CD14-positive monocyte (primary cell): ENCODE measurements at places on chromosomes 2 and 18.

DNA sequence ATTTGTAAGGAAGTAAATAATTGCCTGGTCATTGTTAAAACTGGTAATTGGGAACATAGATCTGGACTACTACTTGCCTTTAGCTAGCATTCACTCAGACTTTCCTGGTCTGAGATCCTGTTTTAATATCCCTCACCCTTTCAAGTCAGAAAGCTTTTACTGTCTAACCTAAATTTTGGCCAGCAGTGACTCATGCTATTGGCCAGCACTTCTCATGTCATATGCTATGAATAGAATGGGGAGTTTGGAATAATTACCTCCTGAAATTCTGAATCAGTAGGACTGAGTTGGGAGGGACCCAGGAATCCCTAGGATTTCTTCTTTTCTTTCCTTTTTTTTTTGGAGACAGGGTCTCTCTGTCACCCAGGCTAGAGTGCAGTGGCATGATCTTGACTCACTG is 19.3 kb downstream of the STK36 start:
- DNase-seq: no peak

GRCh38 chr2:167862782-167863181 is 384.6 kb downstream of the STK39 start:
- DNase-seq: no peak

DNA sequence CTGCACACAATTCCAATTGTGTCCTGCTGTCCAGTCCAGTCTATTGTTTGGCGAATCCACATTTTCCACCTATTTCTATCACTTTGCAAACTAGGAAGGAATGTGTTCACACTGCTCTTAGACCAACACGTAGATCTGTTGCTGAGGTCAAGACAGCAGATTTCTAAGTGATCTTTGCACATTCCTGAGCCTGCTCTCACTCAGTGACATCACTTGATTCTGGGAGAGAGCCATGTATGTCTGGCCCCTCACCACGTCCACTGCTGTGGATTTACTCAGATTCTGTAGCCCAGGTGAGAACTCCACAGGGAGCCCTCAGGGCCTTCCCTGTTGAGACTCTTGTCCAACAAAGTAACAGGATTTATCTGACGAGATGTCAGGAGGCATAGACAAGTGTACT is 317.2 kb downstream of the TSN start:
- no peak for DNase-seq

DNA sequence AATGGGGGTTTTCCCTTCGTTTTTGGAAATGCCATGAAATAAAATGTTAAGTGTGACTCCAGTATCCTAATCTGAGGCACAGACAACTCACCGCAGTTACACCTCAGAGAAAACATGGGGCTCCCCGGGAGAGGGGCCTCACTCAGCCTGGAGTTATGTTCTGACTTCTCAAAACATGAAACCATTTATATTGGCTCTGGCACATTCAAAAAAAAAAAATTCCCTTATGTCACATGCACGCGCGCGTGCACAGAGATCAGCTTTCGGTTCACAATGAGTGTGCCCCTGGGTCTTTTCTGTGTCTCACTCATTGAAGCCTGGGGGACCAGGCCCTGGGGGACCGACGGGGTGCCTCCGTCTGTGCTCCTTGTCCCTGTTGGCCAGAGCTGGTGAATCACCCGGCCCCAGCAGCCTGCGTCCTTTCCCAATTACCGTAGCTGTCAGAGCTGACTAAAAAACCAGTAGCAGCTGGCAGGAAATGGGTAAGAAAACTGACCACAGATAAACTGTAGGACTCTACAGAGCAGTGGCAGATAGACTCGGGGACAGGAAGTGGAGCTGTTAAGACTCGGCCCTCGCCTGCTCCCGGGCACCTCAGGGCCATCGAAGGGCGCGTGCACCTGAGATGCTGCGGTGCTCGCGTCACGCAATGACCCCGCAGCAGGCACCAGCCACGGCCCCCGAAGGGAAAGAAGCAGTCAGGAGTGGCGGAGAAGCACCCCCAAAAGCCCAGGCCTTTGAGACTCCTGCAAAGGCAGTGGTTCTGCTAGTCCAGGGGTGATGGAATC is 138.3 kb upstream of the ID2 start:
- DNase-seq: peak; percentile 96

GRCh38 chr2:146123714-146124113 is 1603.8 kb upstream of the ZEB2 start:
- DNase-seq: no peak

GRCh38 chr2:207255565-207256470 is 90.1 kb upstream of the KLF7 start:
- no peak for DNase-seq

DNA sequence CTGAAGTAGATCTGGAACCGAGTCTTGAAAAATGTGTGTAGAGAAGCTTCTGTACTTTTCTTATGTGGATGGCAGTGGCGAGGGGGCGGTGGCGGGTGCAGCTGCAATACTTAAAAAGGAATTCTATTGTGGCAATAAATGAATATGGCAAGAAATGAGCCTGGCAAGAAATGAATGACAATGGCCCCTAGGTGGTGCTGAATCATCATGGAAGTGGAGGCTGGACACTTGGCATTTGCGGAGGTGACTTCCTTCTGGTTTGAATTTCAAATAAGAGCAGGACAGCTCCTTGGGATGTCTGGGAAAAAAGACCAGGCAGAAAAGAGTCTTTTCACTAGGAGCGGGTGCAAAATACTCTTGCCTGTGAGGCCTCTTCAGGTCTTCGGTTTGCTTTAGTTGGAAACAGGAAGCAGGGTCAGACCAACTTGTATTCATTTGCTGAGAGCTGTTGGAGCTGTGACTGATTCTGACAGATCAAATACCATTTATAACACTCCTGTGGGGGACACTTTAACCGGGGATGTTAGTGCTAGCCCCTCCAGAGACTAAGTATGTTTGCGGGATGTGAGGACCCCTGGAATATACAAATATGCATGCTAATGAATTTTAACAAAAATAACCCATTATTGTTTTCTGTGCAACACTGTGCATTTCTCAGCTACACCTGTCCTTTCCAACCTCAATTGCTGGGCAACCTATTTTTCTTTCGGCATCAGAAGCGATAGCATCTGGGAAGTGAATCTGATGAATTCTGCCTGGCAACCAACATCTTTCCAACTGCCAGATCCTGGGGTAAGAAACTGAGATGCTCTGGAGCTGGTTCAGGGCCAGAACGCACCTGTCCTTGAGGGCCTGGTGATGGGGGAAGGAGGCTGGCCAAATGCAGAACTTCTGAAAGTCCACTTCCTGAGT is 35.4 kb downstream of the FASTKD2 start:
- DNase-seq: peak; percentile 28

- DNase-seq: peak; percentile 65
Observed at GRCh38 chr2:26346454-26347053, at the start of gene ADGRF3. Gene ADGRF3, minus strand, starts transcription at chr2:26346789. Its CDS starts 555 bp downstream, at chr2:26346234.

DNA sequence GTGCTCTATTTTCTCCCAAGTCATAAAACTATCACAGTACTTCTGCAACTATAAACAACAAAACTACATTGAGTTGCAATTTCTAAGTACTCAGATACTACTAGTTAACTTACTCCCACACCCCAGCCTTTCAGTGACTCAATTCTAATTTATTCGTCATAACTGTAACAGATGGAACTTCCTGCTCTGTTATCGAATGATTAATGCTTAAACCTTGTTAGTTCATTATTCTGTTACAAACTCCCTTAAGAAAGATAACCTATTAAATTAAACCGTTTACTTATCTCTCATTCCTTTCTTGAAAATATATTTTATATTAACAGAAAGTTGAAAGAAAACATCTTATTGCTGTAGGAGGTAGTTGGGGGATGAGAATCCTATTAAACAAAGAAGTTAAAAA is 17.0 kb downstream of the TNFAIP6 start:
- no peak for DNase-seq

DNA sequence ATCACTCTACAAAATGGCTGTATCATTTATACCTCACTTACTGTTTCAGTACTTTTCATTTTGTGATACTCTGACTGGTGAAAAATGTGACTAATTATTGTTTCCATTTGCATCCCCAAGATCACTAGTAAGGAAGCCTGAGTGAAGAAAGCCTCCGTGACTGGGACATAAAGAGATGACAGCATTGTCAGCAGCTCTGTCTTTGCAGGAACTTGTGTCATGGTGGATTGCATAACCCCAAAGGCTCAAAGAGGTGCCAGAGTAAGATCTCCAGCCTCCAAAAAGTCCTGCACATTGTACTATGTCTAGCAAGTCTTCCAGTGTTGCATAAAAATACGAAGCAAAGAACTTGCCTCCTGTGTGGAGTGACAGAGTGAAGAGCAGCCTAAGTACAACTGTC is 187.5 kb upstream of the CRIM1 start:
- DNase-seq: no peak

GRCh38 chr2:120254178-120254577 is 1.5 kb downstream of the RALB start:
- no peak for DNase-seq

- DNase-seq: peak; percentile 48
Observed at GRCh38 chr2:84969511-84970209, 1.3 kb upstream of the KCMF1 start.

GRCh38 chr2:43897492-43897891 is 58.7 kb downstream of the ABCG8 start:
- DNase-seq: no peak

- no peak for DNase-seq
Observed at GRCh38 chr2:95062242-95063085, 37.0 kb downstream of the MAL start.

- peak; percentile 58 for DNase-seq
Observed at GRCh38 chr2:8544171-8544785, 137.6 kb upstream of the ID2 start.

GRCh38 chr2:45753381-45753780 is 101.9 kb downstream of the PRKCE start:
- no peak for DNase-seq

DNA sequence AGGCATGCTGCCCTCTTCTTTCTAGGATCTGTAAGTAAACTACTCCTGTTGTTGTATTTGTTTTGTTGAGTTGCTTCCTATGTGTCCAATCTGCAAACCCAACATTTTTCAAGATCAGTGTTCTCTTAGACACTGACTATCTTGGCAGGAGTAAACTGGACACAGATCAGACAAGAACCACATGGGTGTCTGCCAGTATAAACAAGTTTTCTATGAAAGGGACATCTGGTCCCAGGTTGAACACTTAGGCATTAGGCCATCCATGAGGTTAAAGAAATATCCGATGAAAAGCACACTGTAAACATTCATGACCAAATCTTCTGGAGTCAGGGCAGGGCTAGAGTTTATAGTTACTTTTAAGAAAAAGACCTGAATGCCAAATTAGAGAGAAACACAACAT is 441.8 kb downstream of the NYAP2 start:
- no peak for DNase-seq
